ENCODE measurements at places on chromosomes 5 and 9.

- no peak for DNase-seq
These were observed 60.5 kb downstream of the ROPN1L start for GRCh38 chr5:10502130-10502529.

DNA sequence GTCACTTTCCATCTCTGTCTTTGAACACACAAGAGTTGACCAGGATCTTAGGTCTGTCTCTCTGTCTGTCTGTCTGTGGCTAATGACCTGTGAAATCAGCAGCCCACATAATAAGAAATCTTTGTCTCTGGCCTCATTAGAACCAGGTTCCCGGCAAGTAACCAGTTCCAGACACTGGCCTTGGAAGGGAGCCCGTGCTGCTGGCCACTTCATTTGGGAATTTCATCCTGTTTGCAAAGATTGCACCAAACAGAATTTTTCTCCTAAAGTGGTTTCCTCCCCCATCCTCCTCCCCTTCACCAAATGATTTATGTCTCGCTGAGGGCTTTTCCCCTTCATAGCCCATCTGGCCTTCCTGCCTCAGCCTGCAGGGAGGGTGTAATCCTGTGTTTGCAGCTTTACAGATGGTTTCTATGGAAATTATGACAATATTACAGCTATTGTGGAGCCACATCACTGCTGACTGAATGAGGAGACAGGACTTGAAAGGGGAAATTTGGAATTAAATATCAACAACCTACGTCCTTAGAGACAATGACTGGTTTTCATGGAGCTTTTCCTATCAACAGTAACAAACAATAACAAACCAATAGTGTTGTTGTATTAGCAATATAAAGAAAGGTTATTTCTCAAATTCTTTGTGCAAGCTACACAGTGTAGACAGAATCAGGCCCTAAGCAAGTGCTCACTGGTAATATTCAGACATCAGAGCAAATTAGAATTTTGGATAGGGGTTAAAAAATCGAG, 25.7 kb downstream of the DPYSL3 start:
- DNase-seq: no peak

DNA sequence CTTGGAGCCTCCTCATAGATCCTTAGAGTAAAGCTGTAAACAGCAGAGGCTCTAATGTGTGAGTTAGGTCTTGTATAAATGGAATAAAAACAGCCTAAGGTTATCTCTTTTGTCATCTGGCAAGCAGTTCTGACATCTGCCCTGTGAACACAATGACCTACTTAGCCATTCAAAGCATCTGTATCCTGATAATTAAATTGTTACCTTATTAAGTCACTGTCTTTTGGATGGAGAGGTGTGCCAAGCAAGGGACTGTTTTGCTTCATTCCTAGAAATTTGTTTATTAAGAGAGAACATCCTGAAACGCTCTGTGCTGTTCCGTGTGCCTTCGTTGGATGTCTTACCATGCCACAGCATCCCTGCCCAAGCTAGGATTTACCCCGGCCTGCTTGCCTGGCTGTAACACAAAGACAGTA, 1.5 kb downstream of the LSM11 start:
- DNase-seq: no peak

GRCh38 chr9:89634995-89635742, 30.4 kb downstream of the GADD45G start:
- no peak for DNase-seq

GRCh38 chr9:123008909-123009308, 24.6 kb upstream of the GPR21 start:
- no peak for DNase-seq

GRCh38 chr9:95645992-95646391, 129.2 kb upstream of the PTCH1 start:
- no peak for DNase-seq

- no peak for DNase-seq
These were observed 206.9 kb upstream of the MVB12B start for GRCh38 chr9:126119731-126120130.

GRCh38 chr9:121692606-121693387, 41.4 kb downstream of the DAB2IP start:
- DNase-seq: no peak

DNA sequence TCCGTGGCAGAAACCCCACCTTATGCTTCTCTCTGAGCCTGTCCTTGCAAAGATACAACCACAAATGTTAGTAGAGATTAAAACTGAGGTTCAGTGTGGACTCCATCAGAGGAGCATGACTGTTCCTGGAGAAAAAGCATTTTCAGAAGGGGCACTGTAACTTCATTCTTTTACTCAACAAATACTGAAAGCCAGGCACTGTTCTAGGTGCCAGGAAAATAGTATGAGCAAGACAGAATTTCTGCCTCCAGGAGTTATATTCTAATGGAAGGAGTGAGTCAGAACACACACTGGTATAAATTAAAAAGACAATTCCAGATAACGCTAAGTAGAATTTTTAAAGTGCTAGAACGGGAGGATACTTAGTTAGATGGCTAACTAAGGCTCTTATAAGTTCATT, 251.4 kb upstream of the GAS1 start:
- DNase-seq: no peak

DNA sequence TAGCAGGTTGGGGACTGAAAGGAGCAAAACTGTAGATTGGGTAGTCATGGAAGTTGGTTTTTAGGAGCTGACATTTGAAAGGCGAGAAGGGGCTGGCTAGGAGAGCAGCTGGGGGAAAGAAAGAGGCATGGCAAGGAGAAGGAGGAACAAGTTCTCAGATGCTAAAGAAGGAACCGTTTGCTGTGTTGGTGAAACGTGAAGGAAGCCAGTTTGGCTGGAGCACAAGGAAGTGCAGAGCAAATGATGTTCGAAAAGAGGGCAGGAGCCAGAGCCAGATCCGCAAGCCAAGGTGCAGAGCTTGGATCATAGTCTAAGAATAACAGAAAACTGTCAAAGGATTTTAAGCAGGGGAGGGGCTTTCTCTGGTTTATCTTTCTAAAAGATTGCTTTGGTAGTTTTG, 276.6 kb downstream of the ASTN2 start:
- DNase-seq: no peak

DNA sequence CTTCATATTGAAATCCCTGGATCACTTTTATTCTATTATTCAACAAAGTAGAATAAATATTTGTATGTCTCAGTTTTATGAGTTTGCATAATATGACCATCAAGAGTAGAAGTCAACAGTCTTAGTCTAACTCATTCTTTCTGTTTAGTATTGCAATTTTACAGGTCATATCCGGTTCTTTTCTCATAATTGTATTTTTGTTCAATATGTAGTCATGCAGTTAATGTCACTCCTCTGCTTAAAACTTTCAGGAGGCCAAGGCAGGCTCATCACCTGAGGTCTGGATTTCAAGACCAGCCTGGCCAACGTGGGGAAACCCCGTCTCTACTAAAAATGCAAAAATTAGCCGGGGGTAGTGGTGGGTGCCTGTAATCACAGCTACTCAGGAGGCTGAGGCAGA, 148.4 kb upstream of the TRPM3 start:
- DNase-seq: no peak

GRCh38 chr9:17807613-17808282, 228.9 kb downstream of the SH3GL2 start:
- no peak for DNase-seq

GRCh38 chr9:18865542-18865941, 167.5 kb downstream of the SAXO1 start:
- DNase-seq: no peak

DNA sequence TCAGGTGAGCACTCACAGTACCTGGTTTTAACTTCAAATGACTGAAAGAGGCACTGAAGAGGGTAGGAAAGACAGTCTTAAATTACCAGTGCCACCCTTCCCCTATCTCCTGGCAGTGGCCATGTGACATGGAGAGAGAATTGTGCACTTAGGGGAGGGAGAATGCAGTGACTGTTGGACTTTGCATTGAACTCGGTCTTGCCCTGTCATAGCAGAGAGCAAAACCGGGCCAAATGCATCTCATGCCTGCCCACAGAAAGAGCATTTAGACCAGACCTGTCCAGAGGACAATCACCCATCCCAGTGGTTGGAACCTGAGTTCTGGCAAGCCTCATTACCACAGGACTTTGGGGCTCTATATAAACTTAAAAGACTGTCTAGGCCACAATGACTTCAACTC, 211.8 kb upstream of the SH3GL2 start:
- no peak for DNase-seq

DNA sequence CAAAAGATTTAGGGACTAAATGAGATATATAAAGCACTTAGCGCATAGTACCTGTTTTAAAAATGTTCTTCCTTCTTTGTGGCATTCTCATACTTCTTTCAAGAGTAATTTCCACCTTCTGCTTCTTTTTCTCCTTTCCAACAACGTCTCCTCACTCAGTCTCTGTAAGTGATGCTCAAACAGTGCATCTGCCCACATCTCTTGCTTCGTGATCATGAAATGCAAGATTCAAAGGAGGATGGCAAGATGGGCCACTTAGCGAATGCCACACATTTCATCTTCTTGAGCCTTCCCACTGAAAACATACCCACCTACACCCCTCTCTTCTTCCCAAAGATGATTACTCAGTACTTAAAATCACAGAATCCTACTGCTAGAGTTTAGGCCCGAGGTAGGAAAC, 36.9 kb downstream of the MACIR start:
- DNase-seq: no peak

- DNase-seq: no peak
These were observed 4.5 kb downstream of the RNF208 start for GRCh38 chr9:137217276-137218211.

GRCh38 chr9:109453210-109453842, 44.8 kb downstream of the PTPN3 start:
- peak; percentile 80 for DNase-seq

- DNase-seq: no peak
These were observed 103.1 kb upstream of the TXNDC8 start for GRCh38 chr9:110440796-110441195.

DNA sequence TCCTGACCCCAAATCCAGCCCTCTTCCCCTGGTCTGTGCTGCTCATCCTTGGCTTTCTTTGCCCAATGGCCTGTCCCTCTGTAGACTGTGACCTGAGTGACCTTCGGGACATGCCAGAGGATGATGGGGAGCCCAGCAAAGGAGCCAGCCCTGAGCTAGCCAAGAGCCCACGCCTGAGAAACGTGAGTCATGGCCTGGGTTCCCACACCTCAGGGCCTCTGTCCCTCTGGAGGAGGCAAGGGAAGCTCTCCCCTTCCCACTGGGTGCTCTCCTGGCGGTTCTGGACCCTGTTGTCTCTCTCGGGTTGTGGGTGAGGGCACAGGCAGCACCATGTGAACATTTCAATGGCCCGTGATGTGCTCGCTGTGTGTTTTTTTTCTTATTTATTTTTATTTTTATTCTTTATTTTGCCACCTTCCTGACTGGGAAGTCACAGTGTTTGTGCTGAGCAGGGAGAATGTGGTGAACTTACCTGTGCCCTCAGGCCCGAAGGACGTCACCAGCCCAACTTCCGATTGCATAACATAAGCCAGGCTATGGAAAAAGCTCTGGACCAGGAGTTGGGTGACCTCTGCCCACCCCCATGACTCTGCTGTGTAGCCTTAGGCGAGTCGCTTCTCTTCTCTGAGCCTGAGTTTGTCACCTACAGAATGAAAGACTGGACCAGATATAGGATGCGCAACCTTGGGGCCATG, 29.5 kb downstream of the AFAP1L1 start:
- no peak for DNase-seq

GRCh38 chr5:68739752-68740151, 354.1 kb upstream of the SLC30A5 start:
- DNase-seq: no peak

DNA sequence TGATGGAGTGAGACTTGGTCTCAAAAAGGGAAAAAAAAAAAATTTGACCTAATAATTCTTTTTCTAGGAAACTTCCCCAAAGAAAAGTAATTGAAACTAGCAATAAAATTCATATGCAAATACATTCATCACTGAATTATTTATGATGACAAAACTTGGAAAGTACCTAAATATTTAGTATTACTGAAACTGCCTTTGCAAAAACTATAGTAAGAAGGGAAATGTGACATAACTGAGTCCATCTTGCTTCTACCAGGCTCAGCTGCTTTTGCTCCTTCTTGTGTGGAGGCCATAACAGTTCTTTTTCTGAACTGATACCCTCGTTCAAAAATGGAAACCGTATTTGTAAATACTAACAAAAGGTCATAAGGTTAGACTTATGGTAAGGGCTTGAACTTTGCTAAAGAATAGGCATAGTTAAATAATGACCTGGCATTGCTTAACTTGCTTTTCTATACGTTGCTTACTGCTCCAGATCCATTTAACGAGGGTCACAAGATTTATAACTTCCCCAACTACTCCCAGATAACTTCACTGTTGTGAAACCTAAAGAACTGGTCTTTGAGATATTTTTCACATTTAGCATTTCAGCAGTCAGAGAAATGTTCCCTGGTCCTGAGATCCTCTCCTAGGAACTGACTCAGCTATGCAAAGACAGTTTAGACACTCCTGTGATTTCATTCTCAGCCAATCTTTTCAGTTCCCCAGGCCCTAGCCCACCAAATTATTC, 68.4 kb downstream of the CFAP95 start:
- no peak for DNase-seq

DNA sequence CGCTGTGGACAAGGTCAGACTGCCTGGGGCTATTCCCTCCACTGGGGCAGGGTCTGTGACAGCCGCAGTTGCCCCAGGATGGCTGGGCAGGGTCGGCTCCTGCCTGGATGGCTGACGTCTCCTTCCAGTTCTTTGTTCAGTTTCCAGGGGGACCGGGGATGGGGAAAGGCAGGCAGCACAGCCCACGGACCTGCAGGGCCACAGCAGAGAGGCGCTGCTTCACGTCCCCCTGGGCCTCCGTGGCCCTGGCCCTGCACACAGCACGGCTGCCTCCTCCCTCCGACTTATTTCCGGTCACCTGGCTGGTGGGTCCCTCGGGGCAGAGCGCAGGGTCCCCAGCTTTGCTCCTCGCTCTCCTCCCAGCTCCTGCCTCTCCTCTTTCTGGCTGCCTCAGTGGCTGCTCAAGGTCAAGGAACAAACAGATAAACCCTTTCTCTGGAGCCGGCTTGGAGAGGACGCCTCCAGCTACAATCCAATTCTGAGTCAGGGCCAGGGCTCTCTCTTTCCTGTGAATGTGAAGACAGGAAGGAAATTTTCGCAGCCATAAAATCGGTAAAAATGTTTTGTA, 169.7 kb downstream of the C9orf50 start:
- no peak for DNase-seq

DNA sequence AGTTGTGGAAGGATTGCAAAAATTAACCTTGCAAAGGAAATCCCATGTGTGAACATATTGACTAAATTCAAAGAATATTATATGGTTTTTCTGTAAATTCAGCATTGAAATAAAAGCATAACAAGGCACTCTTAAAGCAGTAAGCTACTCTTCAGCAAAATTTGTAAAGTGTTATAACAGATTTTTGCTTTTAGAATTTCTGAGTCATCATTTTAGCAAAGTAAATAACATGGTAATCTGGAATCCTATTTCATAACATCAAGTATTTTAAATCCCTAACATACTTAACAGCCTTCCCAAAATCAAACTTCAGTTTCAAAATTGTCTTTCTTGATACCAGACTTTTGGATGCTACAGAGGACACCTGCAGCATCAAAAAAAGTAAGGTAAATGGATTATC, 436.0 kb upstream of the CDH9 start:
- no peak for DNase-seq

DNA sequence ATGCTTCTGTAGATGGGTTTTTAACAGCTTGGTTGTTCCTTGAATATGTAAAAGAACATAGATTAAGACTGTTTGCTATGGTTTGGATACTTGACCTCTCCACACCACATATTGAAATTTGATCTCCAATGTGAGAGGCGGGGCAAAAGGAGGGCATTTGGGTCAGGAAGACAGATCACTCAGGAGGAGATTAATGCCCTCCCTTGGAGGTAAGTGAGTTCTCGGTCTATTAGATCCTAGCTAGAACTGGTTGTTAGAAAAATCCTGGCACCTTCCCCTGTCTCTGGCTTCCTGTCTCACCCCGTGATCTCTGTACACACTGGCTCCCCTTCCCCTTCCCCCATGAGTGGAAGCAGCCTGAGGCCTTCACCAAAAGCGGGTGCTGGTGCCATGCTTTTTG, 281.1 kb upstream of the ANKRD55 start:
- no peak for DNase-seq

Data from keratinocyte (primary cell).